ENCODE measurements at places on chromosomes 2 and 18. TPM values are rescaled to one million over a fixed set of nuclear protein-coding genes. Genes with fewer than 3 reads are reported as not detected.

Gene CABLES1
- 5.4 TPM for total RNA-seq

Gene RND3
- not detected for total RNA-seq

Gene GPN1
- total RNA-seq: 27.8 TPM

Gene MYO7B
- total RNA-seq: not detected

Gene SFT2D3
- 7.6 TPM for total RNA-seq

Gene EMX1
- not detected for total RNA-seq

Gene APLF
- total RNA-seq: 3.9 TPM

Gene LDLRAD4
- total RNA-seq: 207 TPM

Gene NYAP2
- total RNA-seq: 0.20 TPM

- H3K36me3 ChIP-seq: no peaks in the 10 kb centered on the region
- no peaks in the 10 kb centered on the region for H3K4me1 ChIP-seq
- H3K27ac ChIP-seq: no peak overlapping the region
- DNase-seq: no peak
- H3K27me3 ChIP-seq: no peaks in the 10 kb centered on the region
- no peak overlapping the region for H3K4me3 ChIP-seq
Observed at GRCh38 chr18:27253571-27253970, 68.5 kb upstream of the CHST9 start.

DNA sequence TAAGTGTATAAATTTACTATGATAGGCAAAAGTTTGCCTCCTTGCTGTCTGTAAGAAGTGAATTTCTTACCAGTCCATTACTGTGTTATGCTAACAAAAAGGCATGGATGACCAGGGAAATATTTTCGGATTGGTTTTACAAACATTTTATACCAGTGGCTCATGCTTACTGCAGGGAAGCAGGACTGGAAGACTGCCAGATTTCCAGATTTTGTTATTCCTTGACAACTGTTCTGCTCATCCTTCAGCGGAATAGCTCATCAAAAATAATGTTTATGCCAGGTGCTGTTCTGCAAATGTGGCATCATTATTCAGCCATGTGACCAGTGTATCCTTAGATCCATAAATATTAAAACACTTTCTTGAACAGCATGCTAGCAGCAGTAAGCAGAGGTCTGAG is 40.4 kb upstream of the NETO1 start:
- H3K36me3 ChIP-seq: no peaks in the 10 kb centered on the region
- H3K4me3 ChIP-seq: no peak overlapping the region
- DNase-seq: no peak
- H3K27me3 ChIP-seq: no peaks in the 10 kb centered on the region
- no peaks in the 10 kb centered on the region for H3K4me1 ChIP-seq

- H3K27ac ChIP-seq: no peak overlapping the region
- H3K36me3 ChIP-seq: no peaks in the 10 kb centered on the region
- no peak overlapping the region for H3K4me3 ChIP-seq
- no peak for DNase-seq
- peaks cover 20% of the 10 kb centered on the region for H3K27me3 ChIP-seq
- peaks cover 44% of the 10 kb centered on the region for H3K4me1 ChIP-seq
Observed at GRCh38 chr2:207767461-207768167, 2.1 kb downstream of the FZD5 start.

DNA sequence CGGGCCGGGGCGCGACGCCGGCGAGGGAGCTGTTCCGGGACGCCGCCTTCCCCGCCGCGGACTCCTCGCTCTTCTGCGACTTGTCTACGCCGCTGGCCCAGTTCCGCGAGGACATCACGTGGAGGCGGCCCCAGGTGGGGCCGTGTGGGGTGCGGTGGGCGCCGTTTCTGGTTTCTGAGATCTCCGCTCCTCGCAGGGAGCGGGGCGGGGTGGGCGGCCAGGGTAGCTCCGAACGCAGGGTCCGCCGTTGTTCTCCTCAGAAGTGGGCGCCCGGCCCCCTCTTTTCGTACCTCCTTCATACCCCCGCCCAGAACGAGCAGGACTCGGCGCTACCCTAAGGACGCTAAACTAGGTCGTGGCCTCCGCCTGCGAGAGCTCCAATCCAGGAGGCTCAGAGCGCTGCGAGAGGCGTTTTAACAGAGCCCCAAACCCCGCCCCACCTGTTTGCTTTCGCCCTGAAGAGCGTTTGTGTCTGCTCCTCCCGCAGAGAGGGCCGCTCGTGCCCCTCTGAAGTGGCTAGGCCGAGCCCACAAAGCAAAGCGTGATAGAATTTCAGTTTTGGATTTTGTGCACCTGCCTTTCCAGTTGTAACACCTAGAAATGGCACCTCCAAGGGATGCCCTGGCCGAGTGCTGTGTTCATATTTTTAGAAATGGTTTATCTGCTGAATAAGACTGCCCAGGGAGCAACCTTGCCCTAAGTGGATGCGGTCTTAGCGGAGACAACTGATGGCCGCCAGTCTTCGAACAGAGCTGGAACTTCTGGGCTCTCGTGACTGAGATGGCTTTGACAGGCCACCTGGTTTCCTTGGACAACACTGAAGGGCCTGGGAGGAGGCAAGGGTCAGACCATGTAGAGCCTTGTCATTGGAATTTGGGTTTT is 626 bp downstream of the CAPN10 start:
- H3K4me3 ChIP-seq: peak overlapping the region; percentile 75
- peak overlapping the region; percentile 94 for H3K27ac ChIP-seq
- H3K27me3 ChIP-seq: no peaks in the 10 kb centered on the region

DNA sequence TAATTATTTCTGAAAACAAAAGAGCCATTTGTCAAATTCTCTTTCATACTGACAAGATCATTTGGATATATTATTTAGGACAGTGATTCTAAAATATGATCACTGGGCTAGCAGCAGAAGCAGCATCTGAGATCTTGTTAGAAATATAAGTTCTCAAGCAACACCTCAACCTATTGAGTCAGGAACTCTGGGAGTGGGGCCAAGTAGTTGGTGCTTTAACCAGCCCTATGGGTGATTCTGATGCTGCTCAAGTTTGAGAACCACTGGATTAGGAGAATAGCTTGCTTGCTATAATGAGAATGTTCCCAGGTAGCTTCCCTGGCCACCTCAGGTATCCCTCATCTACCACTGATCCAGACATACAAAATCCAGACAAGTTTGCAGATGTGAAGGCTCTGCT is 466.9 kb upstream of the CELF4 start:
- H3K27me3 ChIP-seq: no peaks in the 10 kb centered on the region
- no peak for DNase-seq
- no peaks in the 10 kb centered on the region for H3K36me3 ChIP-seq
- no peak overlapping the region for H3K4me3 ChIP-seq
- no peaks in the 10 kb centered on the region for H3K4me1 ChIP-seq
- H3K27ac ChIP-seq: no peak overlapping the region

DNA sequence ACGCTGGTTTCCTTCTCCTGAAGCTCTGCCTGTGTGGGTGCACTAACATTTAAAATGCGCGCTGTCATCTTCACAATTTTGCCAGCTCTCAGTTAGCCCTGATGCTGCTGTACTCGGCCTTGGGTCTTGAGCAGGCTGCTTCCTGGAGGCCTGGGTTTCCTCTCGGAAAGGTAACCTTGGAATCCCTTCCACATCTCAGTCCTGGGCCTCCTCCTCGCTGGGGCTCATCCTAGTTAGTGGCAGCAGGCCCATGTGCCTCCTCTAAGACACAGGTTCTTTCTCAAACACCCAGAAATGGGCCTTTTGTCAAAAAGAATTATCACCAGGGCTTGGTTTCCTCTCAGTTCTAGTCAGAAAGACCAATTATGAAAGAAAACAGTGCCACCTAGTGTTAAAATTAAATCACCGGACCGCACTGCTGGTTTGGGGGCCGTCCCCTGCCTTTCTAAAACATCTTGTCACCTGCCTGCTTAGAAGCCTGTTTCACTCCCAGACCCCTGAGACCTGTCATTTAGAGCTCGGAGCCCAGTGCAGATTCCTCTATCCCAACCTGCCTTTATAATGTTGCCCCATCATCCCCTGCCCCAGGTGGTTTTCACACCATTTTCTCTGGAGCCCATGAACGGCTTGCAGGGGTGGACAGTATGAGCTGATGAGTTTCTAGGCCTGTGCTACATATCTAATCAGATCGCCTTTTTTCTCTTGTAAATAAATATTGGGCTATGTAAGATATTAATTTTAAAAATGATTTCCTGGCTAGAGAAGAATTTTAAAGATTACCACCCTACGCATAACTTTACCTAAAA is 42.4 kb downstream of the HK2 start:
- no peak overlapping the region for H3K4me3 ChIP-seq
- peaks cover 25% of the 10 kb centered on the region for H3K36me3 ChIP-seq
- no peaks in the 10 kb centered on the region for H3K27me3 ChIP-seq
- H3K4me1 ChIP-seq: peaks cover 4% of the 10 kb centered on the region
- H3K27ac ChIP-seq: no peak overlapping the region

DNA sequence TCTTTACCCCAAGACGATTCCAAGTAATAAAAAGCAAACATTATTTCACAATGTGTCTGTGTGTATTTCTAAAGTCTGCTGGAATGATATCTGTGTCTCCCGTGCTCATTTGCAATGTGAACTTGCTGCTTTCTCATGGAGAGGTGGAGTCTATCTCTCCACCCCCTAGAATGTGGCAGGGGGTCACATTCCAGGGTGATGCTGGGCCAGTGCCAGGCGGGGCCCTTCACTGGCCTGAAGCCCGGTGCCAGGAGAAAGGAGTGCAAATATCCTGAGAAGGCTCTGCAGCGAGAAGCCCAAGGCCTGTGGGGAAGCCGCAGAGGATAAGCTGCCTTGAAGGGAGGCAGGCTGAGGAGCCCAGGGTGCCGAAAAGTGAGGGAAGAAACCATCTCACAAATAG is 26.8 kb upstream of the LDLRAD4 start:
- H3K36me3 ChIP-seq: no peaks in the 10 kb centered on the region
- H3K27ac ChIP-seq: no peak overlapping the region
- no peaks in the 10 kb centered on the region for H3K4me1 ChIP-seq

DNA sequence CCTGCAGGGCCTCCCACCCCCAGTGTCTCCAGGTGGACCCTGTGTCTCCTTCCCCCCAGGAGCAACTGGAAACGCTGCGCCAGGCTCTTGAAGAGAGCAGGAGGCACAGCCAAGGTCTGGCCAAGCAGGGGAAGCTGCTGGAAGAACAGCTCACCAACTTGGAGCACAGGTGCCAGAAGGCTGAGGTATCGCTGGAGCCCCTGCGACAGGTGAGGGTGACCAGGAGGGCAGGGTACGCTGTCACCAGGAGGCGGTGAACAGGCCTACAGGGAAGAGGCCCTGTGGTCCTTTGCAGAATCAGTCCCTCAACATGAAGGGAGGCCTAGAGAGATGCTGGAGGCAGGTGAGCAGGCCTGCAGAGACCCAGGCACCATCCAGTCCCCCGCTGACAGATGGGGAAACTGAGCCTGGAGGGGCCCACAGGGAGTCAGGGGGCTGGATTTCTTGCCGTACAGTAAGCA is 15.6 kb upstream of the SNED1 start:
- DNase-seq: no peak
- H3K27ac ChIP-seq: no peak overlapping the region
- H3K36me3 ChIP-seq: no peaks in the 10 kb centered on the region

DNA sequence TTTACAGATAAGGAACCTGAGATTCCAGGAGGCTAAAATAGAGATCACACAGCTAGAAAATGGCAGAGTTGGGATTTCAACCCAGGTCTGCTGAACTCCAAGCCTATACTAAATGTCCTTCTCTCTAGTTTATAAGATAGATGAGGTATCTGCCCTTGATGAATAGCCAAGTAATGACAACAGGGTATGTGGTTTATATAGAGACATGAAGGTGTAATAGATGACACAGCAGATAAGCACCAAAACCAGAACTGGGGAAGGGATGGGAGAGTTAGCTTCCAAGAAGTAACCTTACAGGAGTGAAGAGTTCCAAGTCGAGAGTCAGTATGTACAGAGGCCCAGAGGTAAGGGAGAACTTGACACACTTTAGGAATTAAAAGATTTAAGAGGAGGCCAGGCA is 104.7 kb upstream of the UBXN4 start:
- H3K27ac ChIP-seq: no peak overlapping the region
- no peak for DNase-seq
- H3K36me3 ChIP-seq: peaks cover 47% of the 10 kb centered on the region

- no peaks in the 10 kb centered on the region for H3K27me3 ChIP-seq
- no peak overlapping the region for H3K4me3 ChIP-seq
- H3K4me1 ChIP-seq: peaks cover 6% of the 10 kb centered on the region
- DNase-seq: no peak
- no peaks in the 10 kb centered on the region for H3K36me3 ChIP-seq
Observed at GRCh38 chr2:203685789-203686420, 20.5 kb upstream of the CD28 start.

DNA sequence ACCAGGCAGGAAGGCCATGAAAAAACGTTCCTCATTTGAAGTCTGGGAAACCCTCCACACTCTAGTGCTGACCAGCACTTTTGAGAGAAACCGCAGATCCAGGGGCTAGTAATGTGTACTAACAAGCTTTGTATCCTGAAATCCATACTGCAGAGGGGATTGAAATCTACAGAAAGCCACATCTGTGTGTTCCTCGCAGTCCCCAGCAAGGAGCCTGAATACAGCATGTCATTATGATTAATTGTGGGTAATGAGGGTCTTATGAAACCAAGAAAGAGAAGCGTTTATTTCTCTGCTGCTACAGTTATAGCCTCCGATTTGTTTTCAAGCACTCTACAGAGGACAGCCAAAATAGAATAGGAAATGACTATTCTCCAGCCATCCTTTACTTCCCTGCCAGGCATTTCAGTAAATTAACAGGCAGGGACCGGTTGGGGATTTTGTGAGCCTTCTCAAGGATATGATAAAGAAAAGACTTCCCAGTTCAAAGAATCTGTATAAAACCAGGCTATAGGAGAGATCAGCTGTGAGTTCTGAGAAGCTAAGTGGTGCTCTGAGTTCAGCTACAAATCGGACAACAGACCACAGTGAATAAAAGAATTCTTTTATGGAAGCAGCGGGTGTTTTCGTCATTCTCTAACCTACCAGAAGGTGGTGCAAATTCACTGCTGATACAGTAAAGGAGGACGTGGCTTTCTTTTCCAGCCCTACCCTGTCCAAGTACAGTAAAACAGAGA is 133.4 kb downstream of the INSIG2 start:
- peaks cover 13% of the 10 kb centered on the region for H3K4me1 ChIP-seq
- no peaks in the 10 kb centered on the region for H3K36me3 ChIP-seq
- H3K27me3 ChIP-seq: peaks cover 52% of the 10 kb centered on the region
- peak; percentile 72 for DNase-seq
- no peak overlapping the region for H3K4me3 ChIP-seq

- no peaks in the 10 kb centered on the region for H3K4me1 ChIP-seq
- DNase-seq: no peak
- H3K27ac ChIP-seq: no peak overlapping the region
- H3K27me3 ChIP-seq: no peaks in the 10 kb centered on the region
- H3K4me3 ChIP-seq: no peak overlapping the region
- H3K36me3 ChIP-seq: no peaks in the 10 kb centered on the region
Observed at GRCh38 chr2:159042115-159042850, 73.8 kb downstream of the TANC1 start.

GRCh38 chr2:175864137-175864850 is 137.8 kb downstream of the LNPK start:
- no peak overlapping the region for H3K4me3 ChIP-seq
- H3K27me3 ChIP-seq: no peaks in the 10 kb centered on the region
- H3K4me1 ChIP-seq: no peaks in the 10 kb centered on the region
- no peak for DNase-seq
- no peak overlapping the region for H3K27ac ChIP-seq

DNA sequence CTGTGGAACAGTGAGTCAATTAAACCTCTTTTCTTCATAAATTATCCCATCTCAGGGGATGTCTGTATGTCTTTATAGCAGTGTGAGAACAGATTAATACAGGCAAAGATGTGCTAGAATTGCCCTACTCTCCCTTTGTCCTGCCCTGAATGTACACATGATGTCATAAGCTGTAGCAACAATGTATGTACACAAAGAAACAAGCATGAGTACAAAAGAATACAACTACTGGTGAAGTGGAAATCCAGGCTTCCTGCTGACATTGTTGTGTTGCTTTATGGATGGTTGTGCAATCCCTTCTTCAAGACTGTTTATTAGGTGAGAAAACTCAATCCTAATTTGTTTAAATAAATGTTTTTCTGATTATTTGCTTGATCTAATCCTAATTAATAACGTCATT is 446.6 kb downstream of the DSC3 start:
- no peaks in the 10 kb centered on the region for H3K36me3 ChIP-seq
- no peak for DNase-seq
- no peaks in the 10 kb centered on the region for H3K4me1 ChIP-seq
- no peak overlapping the region for H3K4me3 ChIP-seq

Measured in CD4-positive, CD25-positive, alpha-beta regulatory T cell (primary cell).